HCT116 (cell line): ENCODE measurements at places on chromosomes 5 and 9. TPM values are rescaled to one million over a fixed set of nuclear protein-coding genes. Genes with fewer than 3 reads are reported as not detected.

SURF2 gene
- 27.8 TPM for total RNA-seq

C7 gene
- 0.74 TPM for total RNA-seq

C9 gene
- total RNA-seq = 0.34 TPM

TAF11L10 gene
- not detected for total RNA-seq

HBEGF gene
- total RNA-seq = 12.3 TPM

JAKMIP2 gene
- total RNA-seq = not detected

CDC25C gene
- total RNA-seq = 19.3 TPM

SLC36A2 gene
- total RNA-seq = not detected

PCDHGA8 gene
- total RNA-seq = not detected

SLIT3 gene
- total RNA-seq = 0.10 TPM

CXCL14 gene
- total RNA-seq = not detected

FAM153A gene
- not detected for total RNA-seq

CENPH gene
- total RNA-seq = 23.4 TPM

GMCL2 gene
- not detected for total RNA-seq

PCDHGA6 gene
- total RNA-seq = 0.07 TPM

ZNF883 gene
- total RNA-seq = not detected

ZNF608 gene
- total RNA-seq = 5.6 TPM

FGD3 gene
- total RNA-seq = 3.3 TPM

MYMK gene
- not detected for total RNA-seq

GOLGA2 gene
- 67.0 TPM for total RNA-seq

RGS3 gene
- total RNA-seq = 39.4 TPM

SHOC1 gene
- 1.1 TPM for total RNA-seq

BARX1 gene
- total RNA-seq = not detected

LHX6 gene
- total RNA-seq = 4.1 TPM

FAM163B gene
- not detected for total RNA-seq

PPP3R2 gene
- total RNA-seq = not detected

SLC6A3 gene
- total RNA-seq = not detected

PHYKPL gene
- 57.8 TPM for total RNA-seq

OLFML2A gene
- total RNA-seq = 6.3 TPM

TMEM215 gene
- not detected for total RNA-seq

IL4 gene
- total RNA-seq = not detected

GLDC gene
- 4.9 TPM for total RNA-seq

HINT2 gene
- 49.0 TPM for total RNA-seq

SAPCD2 gene
- total RNA-seq = 71.7 TPM

DOCK8 gene
- total RNA-seq = 0.37 TPM

MRPL36 gene
- 71.9 TPM for total RNA-seq

GFPT2 gene
- total RNA-seq = 16.1 TPM

PCDHGB4 gene
- not detected for total RNA-seq

SLC28A3 gene
- total RNA-seq = not detected

ALDH1A1 gene
- total RNA-seq = 0.44 TPM

FGF10 gene
- not detected for total RNA-seq

EDIL3 gene
- 0.32 TPM for total RNA-seq

FBP1 gene
- total RNA-seq = 0.42 TPM

RIOK2 gene
- total RNA-seq = 27.1 TPM

DENND1A gene
- 33.0 TPM for total RNA-seq

SLC34A1 gene
- total RNA-seq = not detected

LURAP1L gene
- total RNA-seq = 13.3 TPM

NR2F1-AS1 gene
- 20.1 TPM for total RNA-seq

PCDHB15 gene
- 0.07 TPM for total RNA-seq

KCNMB1 gene
- not detected for total RNA-seq

IL13 gene
- not detected for total RNA-seq

SLC6A18 gene
- not detected for total RNA-seq

PTGES gene
- 17.2 TPM for total RNA-seq

SMIM32 gene
- not detected for total RNA-seq

LCN9 gene
- total RNA-seq = not detected

RANBP17 gene
- 18.2 TPM for total RNA-seq

CDH18 gene
- not detected for total RNA-seq

DBH gene
- not detected for total RNA-seq

HMCN2 gene
- total RNA-seq = 0.22 TPM

GCNT1 gene
- total RNA-seq = 5.8 TPM
